ENCODE measurements at places on chromosomes 1 and 21.

GRCh38 chr1:214400131-214400530 lies 119.2 kb downstream of the SMYD2 start:
- DNase-seq, result no peak

GRCh38 chr1:155909894-155910293 lies 1.3 kb downstream of the RIT1 start:
- DNase-seq, result no peak

GRCh38 chr1:207823880-207824566 lies 72.2 kb downstream of the CD46 start:
- DNase-seq, result peak; percentile 76

DNA sequence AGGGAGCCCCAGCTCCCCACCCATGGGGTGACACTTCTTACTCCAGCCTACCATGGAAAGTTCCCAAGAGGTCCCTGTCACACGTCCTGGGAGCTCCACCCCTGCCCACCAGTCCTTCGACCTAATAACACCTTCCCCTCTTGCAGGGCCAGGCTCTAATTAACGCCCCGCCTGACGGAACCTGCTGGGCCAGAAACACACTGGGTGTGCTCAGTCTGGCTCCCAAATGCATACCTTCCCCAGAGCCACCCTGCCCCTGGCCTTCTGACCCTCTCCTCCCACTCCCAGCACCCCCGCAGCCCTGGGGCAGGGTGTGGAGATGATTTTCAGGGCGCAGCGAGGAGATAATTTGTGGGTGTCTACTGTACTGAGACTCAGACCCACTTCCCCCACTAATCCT lies 20.6 kb downstream of the PGLYRP3 start:
- DNase-seq, result no peak

DNA sequence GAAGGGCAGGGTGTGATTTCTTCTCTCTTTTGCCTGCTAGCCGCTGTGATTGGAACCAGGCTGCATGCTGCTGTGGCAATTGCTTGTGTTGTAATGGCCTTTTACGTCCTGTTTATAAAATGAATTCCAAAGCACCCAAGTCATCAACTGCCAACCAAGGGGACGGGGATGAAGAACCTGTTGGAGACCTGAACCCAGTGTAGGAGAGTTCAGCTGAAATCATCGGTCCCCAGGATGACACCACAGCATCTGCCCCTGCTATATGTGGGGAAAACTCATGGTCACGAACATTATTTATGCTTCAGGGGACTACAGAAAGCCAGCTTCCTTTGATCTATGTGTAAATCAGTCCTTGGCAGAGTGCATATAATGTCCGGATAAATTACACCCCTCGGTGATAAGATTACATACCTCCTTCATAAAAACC lies 3.8 kb downstream of the TMEM167B start:
- DNase-seq, result no peak

DNA sequence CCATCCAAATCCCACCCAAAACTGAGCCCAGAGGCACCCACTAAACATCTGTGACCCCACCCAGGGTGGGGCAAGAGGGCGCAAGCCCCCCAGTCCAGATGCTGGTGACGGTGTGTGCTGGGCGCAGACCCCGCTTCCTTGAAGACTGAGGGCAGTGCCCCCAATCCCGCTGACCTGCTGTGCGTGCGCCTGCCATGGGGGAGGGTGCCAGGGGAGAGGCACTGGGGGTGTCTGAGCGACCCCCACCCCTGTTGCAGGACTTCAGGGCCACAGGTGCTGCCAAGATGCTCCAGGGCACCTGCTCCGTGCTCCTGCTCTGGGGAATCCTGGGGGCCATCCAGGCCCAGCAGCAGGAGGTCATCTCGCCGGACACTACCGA lies 13.3 kb downstream of the COL6A2 start:
- DNase-seq, result no peak

DNA sequence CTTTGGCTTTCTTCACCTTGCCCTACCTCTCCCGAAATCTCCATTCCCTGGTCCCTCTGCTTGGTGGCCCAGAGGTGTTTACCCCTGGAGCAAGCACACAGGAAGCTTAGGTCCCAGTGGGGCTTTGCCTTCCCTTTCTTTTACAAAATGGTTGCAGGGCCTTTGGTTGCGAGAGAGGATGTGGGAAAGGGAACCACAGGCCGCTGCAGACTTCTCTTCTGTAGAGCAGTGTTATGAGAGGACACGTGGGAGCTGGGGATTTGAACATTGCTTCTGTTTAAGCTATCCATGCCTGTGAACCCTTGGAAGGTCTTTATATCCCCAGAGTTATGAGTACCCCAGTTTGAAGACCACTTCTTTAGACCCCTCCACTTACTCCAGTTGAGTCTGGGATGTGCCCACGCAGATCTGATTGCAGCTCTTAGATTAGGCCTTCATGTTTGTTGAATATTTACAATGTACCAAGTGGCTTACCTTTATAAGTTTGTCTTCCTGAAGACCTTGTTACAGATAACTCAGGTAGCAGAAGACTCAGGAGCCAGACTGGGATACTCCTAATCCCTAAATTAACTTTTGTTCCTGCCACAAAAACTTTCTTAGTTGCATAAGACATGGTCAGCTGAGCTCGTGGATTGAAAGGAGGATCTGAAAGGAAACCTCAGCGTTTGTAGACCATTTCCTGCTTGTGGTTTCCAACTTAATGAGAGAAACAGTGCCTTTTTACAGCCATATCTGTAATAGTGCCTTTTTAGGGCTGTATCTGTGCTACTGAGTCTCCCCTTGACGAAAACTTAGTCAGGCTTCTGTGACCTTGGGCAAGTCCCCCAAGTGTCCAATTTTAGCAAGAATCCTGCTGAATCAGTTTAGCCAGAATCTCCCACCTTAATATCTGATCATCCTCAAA lies 21.9 kb upstream of the IVNS1ABP start:
- peak; percentile 51 for DNase-seq

DNA sequence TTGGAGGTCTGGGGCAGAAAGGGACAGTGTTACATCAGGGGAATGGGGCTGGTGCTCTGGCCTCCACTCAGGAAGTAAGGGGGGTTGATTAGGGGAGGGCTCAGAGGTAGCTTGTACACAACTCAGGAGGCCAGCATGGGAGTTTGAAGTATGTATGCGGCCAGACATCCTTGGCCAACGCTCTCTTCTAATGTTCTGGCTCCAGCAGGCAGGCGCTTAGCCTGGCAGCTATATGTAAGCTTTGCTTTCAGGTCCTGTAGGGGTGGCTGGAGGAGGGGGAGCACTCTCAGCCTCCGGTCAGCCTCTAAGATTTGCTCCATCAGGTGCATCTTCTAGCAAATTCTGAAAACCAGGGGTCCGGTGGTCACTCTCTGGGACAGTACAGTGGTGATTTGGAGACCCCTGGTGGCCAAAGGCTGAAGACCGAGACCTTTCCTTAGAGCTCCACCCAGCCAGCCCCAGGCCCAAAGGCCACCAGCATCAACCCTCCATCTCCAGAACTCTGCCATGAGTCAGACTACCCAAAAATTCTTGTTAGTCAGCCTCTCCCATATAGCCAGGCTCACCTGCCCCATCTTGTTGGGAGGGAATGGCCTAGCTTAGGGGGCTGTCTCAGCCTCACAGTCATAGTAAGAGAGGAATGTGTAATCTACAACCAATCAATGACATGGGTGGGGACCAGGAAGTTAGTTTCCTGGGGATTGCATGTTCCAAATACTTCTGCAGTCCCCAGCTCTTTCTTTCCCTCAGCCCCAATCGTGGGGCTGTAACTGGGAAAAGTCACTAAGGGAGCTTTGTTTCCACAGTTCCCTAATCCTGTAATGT lies 9.7 kb upstream of the COL8A2 start:
- no peak for DNase-seq

DNA sequence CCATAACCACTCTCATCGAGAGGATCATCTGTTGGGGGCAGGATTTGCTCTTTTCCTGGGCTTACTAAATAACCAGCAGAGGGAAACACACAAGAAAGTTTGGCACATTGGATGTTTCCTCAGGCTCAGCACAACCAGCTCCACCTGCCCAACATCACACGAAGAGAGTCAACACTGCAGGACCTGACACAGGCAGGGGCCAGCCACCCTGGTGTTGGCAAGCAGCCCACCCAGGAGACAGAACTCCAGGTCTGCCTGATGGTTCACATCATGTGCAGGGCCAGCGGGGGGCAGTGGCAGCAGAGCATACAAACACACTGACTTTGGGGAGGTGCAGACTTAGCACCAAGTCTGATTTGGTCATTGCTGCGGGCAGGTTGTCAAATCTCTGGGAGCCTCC lies 182.3 kb upstream of the GALNT2 start:
- no peak for DNase-seq

GRCh38 chr1:34925730-34926129 lies 3.7 kb downstream of the DLGAP3 start:
- DNase-seq, result no peak

- no peak for DNase-seq
These were observed 95.2 kb downstream of the HLX start for GRCh38 chr1:220974431-220974830.

DNA sequence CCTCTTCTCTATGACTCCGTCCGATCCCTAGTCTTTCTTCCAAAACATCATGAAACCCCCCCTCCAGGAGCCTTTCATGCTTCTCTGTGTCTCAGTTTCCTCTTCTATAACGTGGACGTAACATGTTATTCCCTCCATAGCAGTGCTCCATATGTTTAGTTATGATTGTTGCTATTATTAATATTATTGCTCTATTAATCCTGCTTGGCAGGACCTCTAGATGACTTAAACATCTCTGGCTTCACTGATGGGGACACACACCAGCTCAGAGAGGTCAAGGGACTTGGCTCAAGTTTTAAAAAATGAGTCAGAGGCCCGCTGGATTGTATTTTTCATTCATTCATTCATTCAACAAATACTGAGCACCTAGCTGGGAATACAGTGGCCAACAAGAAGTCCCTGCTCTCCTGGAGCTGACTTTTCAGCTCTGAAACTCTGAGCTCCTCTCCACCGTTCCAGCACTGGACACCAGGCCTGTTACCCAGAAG lies 404 bp upstream of the CPLANE2 start:
- no peak for DNase-seq

- no peak for DNase-seq
These were observed 137.1 kb downstream of the PCBP3 start for GRCh38 chr21:45780647-45781046.

DNA sequence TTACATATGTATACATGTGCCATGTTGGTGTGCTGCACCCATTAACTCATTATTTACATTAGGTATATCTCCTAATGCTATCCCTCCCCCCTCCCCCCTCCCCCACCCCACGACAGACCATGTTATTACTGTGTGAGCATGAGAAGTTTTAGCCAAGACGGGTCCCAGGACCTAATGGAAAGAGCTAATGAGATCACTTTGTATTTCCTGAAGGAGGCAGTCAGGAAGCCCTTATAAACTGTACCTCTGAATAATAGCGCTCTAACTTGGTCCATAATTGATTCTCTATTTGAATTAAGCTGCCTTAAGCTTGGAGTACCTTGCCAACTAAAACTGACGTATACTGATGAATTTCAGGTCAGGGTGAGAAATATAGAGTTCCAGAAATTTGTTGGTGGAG lies 4.1 kb upstream of the NEGR1 start:
- no peak for DNase-seq

DNA sequence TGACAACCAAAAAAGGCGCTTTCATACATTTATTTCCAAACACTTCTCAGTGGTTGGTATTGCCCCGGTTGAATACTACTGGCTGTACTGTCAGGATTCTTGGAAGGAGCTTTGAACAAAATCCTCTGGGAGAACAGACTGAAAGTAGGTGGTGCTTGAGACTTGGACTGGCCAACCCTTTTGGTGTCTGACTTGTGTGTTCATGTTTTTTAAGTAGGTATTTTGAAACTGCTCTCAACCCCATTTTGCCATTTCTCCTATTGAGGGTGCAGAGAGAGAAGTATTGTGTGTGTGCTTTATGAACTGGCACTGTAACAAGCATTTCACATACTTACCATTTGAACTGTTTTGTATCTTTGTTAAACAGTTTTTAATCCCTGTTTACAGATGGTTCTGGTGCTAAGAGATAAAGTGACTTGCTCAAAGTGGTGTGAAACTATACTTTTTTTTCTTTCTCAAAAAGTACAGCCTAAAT lies 21.2 kb downstream of the ARID1A start:
- DNase-seq, result no peak

DNA sequence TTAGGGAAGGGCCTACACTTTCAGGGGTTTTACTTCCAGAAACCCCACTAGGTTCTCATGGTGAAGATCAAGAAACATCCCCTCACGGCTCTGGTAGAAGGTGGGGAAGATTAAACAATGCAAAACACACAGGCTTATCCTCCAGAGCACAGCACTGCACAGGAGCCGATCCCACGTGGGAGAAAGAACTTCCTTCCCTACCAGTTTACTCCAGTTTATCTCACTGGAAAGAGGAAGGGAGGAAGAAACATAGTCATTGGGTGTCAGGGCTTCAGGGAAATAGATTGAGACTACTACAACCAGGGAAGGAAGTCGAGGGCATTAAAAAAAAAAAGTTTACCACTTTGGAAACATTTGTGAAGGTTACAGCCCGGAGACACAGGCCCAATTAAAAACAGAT lies 164.4 kb downstream of the NTPCR start:
- no peak for DNase-seq

GRCh38 chr21:44926331-44927101 lies 5.8 kb upstream of the ITGB2 start:
- DNase-seq, result no peak

GRCh38 chr1:230220478-230220877 lies 153.4 kb downstream of the GALNT2 start:
- DNase-seq, result no peak

DNA sequence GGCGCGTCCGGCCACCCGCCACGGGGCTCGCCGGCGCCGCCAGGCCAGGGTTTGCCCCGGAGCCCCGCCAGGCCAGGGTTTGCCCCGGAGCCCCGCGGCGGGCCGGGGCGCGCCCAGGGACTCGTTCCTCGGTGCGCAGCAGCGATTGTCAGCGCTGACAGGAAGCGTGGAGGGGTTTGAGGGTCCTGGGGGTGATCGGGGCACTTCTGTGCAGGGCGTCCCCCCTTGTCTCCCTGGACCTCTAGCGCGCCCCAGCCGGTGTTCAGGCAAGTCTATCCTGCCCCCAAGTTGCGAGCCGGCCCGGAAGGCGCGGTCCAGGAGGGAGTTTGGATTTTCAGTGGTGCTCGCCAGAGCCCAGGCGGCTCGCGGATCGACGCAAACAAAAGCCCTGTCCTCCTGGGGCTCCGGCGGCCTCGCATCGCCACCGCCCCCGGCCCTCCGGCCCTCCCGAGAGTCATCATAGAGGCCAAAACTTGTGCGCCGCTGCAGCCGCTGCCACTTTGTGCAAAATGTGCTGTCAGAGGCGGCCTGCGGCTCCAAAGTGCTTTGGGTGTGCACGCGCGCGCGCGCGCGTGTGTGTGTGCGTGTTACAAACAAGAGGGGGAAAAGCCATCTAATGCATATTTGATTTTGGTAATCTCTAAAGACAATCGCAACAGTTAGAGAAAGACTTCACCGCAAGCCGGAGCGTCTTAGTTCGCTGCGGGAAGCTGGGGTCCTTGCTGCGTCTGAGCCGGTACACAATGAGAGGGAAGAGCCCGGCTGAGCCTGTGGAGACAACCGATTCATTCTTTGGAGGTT lies 1.0 kb downstream of the ROR1 start:
- DNase-seq, result peak; percentile 15
